GM12865 (cell line): ENCODE measurements at places on chromosomes 1 and 21.

- DNase-seq, result no peak
These were observed 13.6 kb downstream of the MTR start for GRCh38 chr1:236808564-236809130.

- DNase-seq, result no peak
These were observed 35.6 kb upstream of the PUM1 start for GRCh38 chr1:31101147-31101502.

- DNase-seq, result peak; percentile 78
These were observed at the start of gene DISC1 for GRCh38 chr1:231626535-231626950. DISC1 (plus strand) TSS chr1:231626790; CDS start chr1:231626868, 78 bp downstream.

DNA sequence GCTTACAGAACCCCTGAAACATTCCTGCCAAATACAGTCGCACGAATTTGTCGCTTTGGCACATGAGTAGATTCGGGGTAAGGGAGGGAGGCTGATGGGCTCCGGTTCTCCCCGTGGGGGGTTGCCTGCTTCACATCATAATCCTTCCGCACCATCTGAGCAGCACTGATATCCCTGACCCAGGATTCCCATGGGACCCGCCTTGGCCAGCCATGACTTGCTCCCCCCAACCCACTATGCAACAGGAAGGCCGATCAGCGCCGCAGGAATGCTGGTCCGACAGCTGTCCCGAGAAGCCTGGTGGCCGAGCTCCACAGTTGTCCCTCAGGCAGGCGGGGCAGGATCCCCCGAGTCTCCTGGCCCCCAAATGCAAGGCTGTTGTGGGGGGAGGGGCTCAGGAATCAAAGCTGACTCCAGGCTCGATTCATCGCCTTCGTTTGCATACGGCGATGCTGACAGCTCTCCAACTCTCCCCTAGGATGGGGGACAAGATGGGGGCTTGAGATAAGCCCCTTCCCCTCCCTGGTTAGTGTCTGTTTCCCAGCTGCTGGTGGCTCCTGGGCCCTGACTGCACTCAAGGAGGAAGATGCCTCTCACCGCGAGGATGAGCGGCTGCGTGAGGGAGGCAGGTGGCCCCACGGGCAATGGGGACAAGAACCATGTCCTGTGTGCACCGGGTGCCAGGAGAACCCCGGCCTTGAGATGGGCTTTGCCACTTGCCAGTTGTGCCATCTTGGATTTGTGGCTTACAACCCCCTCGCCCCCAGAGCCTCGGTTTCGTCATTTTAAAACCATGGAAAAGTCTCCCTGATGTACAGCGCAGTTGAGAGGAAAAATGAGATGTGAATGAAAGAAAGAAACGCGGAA is 9.3 kb downstream of the DRAXIN start:
- DNase-seq, result no peak

DNA sequence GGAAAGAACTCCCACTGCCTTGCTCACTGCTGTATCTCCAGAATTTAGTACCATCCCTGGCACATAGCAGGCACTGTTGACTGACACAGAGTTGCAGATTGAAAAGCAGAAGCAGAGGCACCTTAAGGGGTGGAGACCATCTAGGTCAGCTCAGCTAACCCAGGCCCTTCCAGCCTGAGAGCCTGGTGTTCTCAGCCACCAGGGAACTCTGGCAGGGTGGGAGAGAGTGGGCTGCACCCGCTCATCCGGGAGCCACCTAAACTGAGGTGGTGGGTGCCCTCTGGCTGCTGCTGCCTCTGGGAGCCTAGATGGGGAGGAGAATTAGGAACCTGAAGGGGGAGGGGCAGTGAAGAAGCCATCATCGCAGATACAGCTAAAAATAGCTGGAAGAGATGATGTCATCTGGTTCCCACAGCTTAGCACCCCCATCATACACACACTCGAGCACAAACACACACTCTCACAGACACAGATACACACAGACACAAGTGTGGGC is 1.5 kb upstream of the TSPAN1 start:
- peak; percentile 25 for DNase-seq

DNA sequence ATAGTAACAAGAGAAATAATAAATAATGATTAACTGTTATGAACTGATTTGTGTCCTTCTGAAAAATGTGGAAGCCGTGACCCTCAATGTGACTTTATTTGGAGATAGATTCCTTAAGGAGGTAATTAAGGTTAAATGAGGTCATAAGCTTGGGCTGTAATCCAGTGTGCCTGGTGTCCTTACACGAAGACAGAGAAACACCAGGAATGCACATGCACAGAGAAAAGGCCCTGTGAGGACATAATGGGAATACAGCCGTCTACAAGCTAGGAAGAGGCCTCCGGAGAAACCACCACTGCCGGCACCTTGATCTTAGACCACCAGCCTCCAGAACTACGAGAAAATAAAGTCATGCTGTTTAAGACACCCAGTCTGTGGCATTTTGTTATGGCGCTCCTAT is 215.9 kb downstream of the NEGR1 start:
- no peak for DNase-seq

DNA sequence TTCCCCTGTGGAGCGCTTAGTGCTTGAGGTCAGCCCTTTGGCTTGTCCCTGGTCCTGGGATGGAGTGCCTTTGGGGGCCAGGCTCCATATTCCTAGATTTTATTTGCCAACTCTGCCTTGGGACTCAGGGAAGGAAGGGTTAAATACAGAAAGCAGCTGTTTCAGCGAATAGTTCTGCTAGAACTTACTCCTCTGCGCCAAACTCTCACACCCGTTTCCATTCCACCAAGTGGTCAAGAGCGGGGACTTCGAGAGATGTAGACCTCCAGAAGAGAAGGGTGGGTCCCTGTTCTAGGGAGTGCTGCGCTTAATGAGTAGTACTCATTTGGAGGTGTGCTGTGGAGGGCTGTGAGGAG is 704 bp upstream of the TOMM40L start:
- DNase-seq, result no peak

DNA sequence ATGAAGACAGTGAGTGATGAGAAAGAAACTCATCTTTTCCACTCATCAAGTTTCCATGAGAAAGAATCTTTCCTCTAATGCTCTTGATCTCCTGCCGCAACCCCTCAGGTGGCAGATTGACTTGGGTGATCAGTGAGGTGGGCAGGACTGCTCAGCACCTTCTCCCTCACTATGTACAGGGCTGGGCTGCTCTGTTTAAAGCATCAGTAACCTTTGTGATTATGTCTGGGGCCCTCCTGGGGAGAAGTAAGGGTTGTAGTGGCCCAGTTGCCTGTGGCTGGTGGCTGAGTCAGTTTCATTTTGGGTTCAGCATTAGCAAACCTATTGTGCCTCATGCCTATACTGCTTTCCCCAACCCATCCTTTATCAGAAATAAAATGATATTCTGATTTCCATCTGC is 366.0 kb downstream of the TTLL7 start:
- DNase-seq, result peak; percentile 18

- no peak for DNase-seq
These were observed 343.3 kb upstream of the VAMP3 start for GRCh38 chr1:7427605-7428300.

GRCh38 chr1:82695443-82695842 is 894.7 kb downstream of the ADGRL2 start:
- no peak for DNase-seq

DNA sequence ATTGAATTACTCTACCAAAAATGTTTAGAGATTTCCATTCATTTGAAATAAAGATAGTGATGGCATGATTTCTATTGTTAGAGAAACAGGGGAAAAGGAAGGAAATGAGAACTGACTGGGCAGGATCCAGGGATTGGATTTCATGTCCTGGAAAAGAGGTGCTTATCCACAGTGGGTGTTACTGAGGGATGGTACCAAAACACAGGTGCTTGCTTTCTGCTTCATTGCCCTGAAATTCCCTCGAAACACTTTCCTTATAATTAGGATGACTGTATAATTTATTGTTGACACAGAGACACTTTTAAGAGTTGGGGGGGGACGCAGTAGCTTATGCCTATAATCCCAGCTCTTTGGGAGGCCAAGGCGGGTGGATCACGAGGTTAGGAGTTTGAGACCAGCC is 185.0 kb upstream of the KCNK2 start:
- DNase-seq, result no peak

- no peak for DNase-seq
These were observed 319.8 kb downstream of the LMO4 start for GRCh38 chr1:87648323-87649119.

- DNase-seq, result no peak
These were observed 85.6 kb downstream of the GREM2 start for GRCh38 chr1:240526312-240526711.

DNA sequence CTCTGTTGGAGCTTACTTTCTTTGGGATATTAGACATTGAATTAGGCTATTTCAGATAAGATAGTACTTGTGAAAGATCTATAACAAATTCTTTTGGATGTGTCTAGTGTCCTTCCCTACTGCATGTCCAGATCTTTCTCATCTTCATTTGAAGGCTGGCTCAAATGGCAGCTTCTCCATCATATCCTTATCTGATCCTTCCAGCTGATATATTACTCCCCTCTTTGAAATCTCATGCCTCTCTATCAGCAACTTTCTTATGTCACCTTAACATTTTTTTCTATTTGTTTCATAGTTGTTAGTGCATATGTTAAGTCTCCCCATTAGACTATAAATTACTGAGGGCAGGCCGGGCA is 17.5 kb downstream of the CAP1 start:
- DNase-seq, result no peak

DNA sequence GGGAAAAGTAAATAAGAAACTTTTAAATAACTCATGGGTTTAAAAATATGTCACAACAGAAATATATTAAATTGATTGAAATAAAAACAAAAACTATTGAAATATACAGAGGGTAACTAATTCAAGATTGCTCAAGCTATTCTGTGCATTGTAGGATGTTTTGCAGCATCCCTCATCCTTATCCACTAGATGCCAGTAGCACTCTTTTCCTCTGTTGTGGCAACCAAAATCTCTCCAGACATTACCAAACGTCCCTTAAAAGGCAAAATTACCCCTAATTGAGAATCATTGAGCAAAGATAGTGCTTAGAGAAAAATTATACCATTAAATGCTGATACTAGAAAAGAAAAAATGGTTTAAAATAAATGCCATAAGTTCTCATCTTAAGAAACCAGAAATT is 682.6 kb downstream of the RWDD3 start:
- no peak for DNase-seq

DNA sequence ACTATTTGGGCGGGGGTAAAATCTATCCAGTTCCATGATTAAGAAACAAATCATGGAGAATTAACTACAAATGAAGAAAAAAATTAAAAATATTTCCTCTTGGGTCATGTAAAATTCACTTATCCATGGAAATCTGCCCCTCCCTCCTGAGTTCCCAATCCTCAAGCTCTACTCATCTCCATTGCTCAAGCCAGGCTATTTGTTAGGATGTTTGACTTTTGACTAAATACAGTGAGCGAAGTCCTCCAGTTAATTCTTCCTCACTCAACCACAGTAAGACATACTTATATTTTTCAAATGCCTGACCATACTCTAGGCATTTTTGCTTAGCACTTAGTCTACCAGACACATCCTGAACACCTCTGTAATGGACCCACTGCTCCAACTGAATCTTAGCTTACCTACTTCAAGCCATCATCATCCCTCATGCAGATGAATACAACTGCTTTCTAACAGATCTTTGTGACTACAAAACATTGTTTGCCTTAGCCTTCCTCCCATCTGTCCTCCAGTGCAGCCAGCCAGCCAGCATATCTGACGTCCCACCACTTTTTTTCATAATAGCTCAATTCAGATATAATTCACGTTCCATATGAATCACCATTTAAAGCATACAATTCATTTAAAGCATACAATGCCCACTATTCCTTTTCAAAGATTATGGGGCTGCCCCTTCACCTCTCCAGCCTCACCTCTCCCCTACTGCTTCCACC is 154.2 kb downstream of the RERE start:
- no peak for DNase-seq

DNA sequence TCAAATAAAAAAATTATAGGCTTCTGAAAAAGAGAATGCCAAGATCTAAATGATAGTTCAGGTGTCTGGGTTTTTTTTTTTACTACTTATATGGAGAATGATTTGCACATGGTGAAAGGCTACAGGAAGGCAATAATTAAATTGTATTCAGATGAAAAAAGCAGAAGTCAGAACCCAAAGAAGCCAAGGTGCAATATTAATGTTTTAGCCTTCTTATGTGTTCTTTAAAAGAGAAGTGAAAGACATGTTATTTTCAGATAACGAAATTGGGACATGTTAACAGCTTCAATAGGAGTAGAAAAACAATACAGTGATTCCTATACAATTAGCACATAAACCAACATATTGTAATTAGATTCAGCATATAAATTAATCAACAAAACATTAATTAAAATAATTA is 452.9 kb upstream of the PRMT6 start:
- DNase-seq, result no peak

GRCh38 chr1:160776178-160776577 is 19.8 kb upstream of the LY9 start:
- no peak for DNase-seq

DNA sequence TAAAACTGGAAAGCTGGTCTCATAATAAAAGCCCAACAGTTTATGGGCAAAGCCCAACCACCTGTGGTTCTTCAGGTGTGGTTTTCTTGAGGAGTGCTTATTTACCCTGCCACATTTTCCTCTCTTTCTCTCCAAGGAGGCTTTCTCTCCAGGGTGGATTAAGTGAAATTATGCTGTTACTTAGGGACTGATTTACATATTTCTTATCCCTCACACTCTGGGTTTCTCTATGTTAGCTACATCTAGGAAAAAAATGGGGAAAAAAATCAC is 4.8 kb downstream of the TBX19 start:
- DNase-seq, result no peak

- no peak for DNase-seq
These were observed 30.7 kb downstream of the TUFT1 start for GRCh38 chr1:151570819-151571218.

- no peak for DNase-seq
These were observed 1.7 kb downstream of the MPZ start for GRCh38 chr1:161307892-161308638.

DNA sequence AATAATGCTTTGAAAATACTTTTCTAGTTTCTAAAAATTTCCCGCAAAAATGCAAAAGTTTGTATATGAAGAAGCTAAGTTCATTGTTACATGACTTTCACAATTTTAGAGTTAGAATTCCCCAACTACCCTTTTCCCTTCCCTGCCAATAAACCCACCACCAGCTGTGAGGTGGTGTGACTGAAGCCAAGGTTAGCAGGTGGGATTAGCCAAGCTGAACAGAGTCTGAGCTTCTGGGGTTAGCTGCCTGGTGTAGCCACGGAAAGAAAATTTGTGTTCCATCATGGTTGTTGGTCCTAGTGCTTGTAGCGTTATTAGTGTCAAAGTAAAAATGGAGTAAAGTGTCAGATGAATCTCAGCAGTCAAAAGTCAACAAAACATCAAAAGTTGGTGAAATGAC is 110.9 kb downstream of the ASTN1 start:
- DNase-seq, result no peak

- peak; percentile 8 for DNase-seq
These were observed 116.6 kb upstream of the PRDX6 start for GRCh38 chr1:173360487-173361063.

GRCh38 chr1:8727809-8728213 is 89.6 kb downstream of the RERE start:
- DNase-seq, result no peak

GRCh38 chr1:57506941-57507340 is 83.1 kb upstream of the DAB1 start:
- no peak for DNase-seq
